SK-MEL-5 (cell line): ENCODE measurements at places on chromosomes 13 and 19. TPM values are rescaled to one million over a fixed set of nuclear protein-coding genes. Genes with fewer than 3 reads are reported as not detected.

- peak; percentile 54 for DNase-seq
These were observed 1348.6 kb upstream of the SLC10A2 start for GRCh38 chr13:104414771-104415170.

- DNase-seq: no peak
These were observed 84.7 kb downstream of the DLEU7 start for GRCh38 chr13:50758796-50759195.

DNA sequence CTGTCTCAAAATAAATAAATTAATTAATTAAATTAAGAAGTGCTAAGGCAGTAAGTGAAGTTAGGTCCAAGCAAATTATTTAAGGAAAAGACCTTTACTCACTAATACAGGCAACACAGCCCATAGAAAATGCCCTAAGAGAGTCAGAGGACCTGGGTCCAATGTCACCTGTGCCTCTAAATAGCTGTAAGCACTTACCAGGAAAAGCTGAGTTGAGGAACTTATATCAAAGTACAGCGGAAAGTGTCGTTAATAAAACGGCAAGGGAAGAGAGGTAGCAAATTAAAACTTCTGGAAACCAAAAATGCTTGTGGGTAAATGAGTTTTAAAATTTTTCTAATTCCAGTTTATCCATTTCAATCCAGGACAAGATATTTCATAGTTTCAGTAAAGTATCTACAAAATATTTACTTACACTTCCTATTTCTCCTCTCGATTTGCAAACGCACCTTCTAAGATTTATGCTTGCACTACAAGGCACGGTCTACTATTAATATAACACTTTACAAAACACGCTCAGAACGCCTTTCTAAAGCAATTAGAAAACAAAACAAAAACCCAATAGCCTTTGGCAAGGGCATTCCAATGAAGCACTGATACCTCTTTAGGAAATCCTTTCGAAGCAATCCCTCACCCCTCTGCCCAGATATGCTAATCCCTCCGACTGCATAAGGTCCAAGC, 963 bp downstream of the VPS36 start:
- DNase-seq: no peak

DNA sequence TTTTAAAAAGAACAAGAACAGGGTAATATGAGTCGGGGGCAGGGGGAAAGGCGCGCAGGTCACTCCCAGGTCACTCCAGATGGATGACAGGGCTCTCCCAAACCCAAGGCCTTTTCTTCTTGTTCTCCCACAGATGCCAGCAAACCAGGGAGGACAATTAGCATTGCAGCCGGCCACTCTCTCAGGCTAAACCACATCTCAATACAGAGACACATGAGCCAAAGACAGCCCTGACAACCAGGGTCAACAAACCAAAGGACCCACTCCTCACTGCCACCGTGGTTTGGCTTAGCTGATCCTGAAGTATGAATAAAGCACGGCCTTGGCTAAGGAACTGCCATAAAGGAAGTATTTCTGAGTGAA, 47.3 kb downstream of the LATS2 start:
- no peak for DNase-seq

Gene UBE2L5
- not detected in 2 replicates for total RNA-seq

- no peak for DNase-seq
These were observed 12.2 kb downstream of the GTF2F2 start for GRCh38 chr13:45132369-45133064.

GRCh38 chr19:29535984-29536508, 10.3 kb downstream of the VSTM2B start:
- no peak for DNase-seq

Gene ITGBL1
- total RNA-seq: 0.34 and 0.59 TPM in 2 replicates

Gene RHPN2
- total RNA-seq: 23.9 and 25.9 TPM in 2 replicates

GRCh38 chr13:114144606-114145244, 12.3 kb upstream of the RASA3 start:
- DNase-seq: no peak
